ENCODE measurements at places on chromosomes 11 and 22.

DNA sequence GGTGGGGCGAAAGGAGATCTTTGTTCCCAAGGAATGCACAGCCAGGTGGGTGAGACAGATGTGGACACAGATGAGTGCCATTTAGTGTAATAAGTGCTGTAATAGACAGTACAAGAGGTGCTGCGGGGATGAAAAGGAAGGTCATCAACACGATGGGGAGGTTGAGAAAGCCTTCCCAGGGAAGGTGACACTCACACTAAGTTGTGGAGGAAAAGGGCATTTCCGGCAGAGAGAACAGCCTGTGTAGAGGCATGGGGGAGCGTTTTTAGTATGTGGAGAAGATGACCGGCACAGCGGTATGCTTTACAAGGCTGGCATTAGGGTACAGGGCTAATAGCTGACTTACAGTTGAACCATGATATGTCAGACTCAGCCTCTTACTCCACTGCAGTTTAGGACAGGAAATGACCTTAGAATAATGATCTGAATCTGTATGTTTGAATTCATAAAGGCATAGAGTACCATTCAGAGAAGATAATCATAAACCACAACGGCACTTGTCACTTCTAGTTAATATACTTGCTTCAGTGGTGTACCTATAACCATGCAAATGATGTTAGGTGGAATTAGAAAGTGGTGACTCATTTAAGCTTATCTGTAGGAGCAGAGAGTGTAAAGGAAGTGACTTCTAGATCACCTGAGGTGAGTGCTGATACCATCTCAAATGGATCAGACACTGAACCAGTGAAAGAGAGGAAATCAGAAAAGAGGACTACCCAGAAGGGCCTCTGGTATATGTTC, 60.6 kb downstream of the FAM83F start:
- DNase-seq = no peak

GRCh38 chr11:46404476-46405017, 13.0 kb upstream of the CHRM4 start:
- no peak for DNase-seq

DNA sequence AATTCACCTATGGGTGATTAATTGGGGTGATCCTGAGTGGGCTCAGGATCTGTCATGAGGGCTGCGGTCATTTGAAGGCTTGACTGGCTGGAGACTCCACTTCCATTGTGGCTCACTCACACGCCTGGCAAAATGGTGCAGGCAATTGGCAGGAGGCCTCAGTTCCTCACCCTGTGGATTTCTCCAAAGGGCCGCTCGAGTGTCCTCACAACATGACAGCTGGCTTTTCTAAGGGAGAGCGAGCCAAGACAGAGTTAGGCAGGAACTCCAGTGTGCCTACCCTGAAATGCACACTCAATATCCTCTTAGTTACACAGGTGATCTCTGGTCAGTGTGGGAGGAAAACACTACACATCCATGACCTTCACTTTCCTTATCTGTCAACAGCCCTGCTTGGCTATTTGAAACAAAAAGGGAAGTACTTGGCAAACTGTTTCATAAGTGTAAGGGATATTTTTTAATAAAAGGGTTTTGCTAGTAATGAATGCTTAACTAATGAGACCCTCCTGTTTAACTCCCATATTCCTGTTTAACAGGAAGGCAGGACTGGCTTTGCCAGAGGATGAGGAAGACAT, 25.7 kb downstream of the OSBP2 start:
- no peak for DNase-seq

DNA sequence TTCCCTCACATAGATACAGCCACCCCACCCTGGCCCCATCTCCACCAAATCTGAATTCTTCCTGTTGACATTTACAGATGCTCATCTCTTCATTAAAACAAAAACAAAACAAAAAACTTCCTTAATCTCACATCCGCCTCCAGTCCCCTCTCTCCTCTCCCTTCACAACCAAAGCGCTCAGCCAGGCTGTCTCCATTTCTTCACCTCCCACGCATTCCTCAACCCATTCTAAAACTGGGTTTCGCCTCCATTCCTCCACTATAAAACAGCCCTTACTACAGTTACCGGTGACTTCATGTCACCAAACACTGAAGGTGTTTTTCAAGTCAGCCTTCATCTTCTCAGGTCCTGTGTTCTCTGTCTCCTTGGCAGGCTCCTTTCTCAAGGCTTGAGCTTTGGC, 9.6 kb downstream of the BACE1-AS start:
- DNase-seq = no peak

GRCh38 chr11:20162824-20163782, 2.8 kb upstream of the DBX1 start:
- DNase-seq = peak; percentile 30

DNA sequence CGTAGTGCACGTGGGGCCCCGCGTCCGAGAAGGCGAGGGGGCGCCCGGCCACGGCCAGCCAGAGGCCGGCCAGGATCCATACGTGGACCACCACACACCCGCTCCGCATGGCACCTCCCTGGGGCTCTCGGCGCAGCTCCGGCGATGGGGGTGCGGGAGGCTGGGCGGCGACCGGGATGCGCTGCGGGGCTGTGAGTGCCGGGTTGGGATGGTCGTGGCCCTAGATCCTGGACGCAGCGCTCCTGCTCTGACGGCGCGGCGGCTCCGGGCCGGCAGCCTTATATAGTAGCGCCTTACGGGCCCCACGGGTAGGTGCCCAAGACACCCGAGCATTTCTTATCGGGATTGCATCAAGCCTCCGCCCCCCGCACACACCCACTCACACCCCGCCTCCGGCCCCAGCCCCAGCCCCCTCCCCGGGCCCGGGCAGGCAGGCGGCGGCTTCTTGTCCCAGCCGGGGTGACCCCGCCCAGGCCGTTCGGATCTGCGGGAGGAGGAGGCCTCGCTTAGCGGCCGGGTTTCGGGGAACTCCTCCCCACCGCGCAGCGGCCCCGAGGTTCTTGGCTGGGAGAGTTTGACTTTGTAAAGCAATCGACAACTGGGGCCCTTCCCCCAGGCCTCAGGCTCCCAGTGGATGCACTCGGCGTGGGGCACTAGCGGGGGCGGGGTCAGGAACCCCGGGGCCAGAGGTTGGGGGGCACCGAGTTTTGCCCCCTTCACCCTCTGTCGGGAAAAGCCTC, at the start of gene FGF19:
FGF19 (minus strand) TSS at position 255 of the 740 bp plus-strand sequence; CDS start at position 109, 146 bp downstream.
- no peak for DNase-seq

GRCh38 chr22:42410708-42411107, 21.5 kb downstream of the NFAM1 start:
- DNase-seq = no peak

DNA sequence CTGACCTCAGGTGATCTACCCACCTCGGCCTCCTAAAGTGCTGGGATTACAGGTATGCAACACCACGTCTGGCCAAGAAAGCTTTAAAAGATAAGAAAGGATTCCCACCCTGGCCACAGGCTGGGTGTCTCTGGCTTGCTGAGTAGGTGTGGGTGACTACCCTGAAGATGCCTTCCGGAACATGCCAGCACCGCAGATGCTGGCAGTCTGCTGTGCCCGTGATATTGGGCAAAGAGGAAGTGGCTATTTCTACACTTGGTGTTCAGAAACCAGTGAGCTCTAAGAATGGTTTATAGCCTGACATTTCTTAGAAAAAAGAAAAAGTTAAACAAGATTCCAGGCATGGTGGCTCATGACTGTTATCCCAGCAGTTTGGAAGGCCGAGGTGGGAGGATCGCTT, 6.1 kb downstream of the MRPL11 start:
- DNase-seq = no peak

- DNase-seq = no peak
Measured at GRCh38 chr11:11426226-11426952, 73.3 kb upstream of the CSNK2A3 start.
